Kidney capillary endothelial cell (primary cell): ENCODE measurements at places on chromosomes 7 and 10.
A peak's percentile ranks its signal among the peaks of the same experiment; 100 is the strongest.

DNA sequence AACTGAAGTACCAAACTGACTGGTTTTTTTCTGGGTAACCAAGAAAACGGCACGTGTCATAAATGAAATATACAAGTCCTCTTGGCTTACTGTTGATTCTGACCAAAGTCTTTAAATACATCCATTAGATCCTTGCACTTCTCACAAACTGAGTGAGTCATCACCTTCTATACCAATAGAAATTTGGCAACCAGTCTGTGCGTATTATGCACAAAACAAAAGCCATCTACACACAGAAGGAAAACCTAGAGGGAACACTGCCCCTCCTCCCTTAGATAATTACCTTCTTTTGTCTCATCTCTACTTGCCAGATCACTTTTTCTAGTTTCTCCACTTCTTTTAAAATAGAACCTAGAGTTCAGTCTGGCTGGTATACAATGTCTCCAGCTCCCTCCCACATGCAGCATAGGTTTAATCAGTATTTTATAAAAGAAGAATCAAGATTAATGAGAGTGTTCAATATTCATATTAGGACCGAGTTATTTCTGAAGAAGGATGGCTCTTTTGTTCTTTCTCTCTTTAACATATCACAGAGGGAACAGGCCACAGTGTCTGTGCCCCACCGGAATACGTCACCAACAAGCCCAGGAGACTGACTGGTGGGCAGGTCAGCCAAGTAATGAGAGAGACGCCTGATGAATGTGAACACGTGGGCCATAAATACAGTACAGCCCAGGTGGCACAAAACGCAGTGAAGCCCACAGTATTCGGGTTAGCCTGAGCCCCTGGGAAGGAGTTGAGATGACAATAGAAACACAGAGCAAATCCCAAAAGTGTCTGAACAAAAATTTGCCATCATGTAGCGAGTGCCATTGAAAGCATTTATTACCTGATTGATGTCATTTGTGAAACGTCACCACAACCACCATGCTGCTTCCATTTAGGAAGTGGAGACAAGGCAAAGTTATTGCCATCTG lies 91.3 kb downstream of the KIAA1549 start:
- DNase-seq: no peak

- DNase-seq: no peak
Observed at GRCh38 chr10:77027576-77027975, 610.0 kb downstream of the KCNMA1 start.

GRCh38 chr10:100779329-100779728 lies 33.9 kb downstream of the PAX2 start:
- DNase-seq: no peak

DNA sequence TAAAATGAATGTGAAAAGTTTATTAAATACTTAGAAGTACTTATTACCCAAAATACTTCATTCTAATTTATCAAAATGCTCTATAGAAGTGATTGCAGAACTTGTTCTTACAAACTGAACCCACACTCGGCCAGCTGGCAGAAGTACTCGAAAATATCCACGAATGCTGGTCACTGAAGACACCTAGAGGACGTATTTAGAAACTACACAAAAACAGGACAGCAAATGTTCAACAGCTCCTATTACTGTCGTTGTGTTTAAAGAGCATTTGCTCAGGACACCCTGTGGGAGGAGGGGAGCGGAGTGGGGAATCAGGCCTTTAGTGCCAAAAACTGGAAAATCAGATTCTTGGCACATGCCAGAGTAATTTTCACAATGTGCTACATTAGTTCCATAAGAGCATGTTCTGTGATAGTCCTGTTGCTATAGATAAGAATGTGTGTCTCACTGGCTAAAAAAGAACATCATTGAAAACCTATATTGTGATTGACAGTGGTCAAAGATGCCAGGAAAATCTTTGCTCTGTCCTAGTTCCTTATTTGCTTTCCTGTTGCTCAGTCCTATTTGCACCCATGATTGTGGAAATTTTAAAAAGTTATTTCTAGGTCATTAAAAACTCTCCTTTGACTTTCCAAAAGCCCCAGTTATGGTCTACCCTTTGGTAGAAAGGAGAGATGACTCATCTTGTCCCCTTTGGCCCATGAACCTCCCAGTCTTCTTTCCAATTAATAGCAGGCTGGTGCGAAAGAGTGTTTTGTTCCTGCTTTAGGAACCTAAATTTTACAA lies 49.0 kb upstream of the NRBF2 start:
- DNase-seq: peak; percentile 50

- no peak for DNase-seq
Observed at GRCh38 chr7:45181991-45182855, 24.6 kb downstream of the RAMP3 start.

- DNase-seq: no peak
Observed at GRCh38 chr10:77637532-77638320, at the start of gene KCNMA1. TSS of gene KCNMA1 (minus strand) at chr10:77637808.

GRCh38 chr10:126439942-126440341 lies 51.7 kb upstream of the ADAM12 start:
- no peak for DNase-seq

- no peak for DNase-seq
Observed at GRCh38 chr7:121510858-121511482, 114.9 kb upstream of the FAM3C start.

GRCh38 chr10:61170594-61170993 lies 226.6 kb upstream of the RHOBTB1 start:
- DNase-seq: no peak

DNA sequence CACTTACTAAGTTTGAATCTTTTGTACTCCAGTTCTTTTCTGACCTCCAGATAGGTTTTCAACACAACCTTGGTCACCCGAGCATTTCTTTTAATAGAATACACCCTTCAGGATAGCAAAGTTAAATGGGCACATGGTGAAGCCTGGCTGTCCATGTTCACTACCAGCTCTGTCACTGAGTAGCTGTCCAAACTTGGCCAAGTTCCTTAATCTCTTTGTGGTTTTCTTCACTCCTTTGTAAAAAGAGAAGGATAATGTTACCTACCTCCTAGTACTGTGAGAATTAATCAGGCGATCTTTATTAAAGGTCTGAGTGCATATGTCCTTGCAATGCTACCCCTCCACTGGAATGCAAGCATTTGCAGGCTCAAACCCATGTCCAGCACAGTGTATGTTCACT lies 128.1 kb upstream of the PTPRZ1 start:
- DNase-seq: no peak

DNA sequence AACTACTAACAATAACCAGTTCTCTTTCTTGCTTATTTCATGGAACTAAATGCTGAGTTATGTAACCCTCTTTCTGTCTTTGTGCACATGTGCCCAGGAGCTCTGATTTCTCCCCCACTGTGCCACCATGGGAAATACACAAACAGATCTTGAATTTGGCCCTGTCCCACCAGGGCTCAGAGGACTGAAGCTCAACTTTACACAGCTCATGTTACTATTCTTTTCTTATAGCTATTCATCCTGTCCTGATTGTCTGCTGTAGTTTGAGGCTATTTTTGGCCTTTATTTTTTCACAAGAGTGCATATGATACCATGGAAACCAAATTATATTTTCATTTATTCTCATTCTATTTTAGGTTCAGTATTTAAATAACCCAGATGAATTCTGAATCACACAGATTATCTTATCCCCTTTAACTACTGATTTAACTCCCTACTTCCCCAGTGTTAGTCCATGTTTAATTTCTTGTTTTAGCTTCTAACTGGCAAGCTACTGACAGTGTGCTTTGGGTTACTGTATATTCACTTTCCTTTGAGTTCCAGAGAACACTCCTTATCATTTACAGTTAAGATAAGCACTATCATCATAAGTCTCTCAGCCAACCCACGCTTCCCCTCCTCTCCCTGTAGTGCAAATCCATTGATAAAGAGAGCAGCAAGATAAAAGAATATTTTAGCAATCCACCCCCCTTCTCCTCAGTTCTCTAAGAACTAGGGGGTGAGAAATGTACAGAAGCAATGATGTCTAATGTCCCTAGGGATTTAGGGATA lies 71.8 kb upstream of the GSDME start:
- no peak for DNase-seq

DNA sequence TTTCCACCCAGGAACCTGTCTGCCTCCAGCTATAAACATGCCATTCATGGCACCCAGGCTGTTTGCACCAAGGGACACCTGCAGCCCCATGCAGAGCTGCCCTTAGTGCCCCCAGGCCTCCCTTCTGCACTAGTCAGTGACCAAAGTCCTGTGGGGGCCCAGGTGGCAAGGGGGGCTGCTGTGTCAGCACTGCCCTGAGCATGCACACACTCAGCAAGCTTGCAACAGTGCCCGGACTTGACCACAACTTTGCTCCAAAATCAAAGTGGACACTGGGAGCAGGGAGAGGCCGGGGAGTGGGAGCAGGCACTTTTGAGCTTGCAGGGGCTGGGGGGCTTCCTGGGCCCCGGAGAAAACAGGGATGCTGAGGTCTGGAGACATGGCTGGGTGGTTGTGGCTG lies 192.9 kb upstream of the MBL2 start:
- DNase-seq: no peak

GRCh38 chr7:54260941-54261371 lies 281.2 kb upstream of the VSTM2A start:
- peak; percentile 91 for DNase-seq

DNA sequence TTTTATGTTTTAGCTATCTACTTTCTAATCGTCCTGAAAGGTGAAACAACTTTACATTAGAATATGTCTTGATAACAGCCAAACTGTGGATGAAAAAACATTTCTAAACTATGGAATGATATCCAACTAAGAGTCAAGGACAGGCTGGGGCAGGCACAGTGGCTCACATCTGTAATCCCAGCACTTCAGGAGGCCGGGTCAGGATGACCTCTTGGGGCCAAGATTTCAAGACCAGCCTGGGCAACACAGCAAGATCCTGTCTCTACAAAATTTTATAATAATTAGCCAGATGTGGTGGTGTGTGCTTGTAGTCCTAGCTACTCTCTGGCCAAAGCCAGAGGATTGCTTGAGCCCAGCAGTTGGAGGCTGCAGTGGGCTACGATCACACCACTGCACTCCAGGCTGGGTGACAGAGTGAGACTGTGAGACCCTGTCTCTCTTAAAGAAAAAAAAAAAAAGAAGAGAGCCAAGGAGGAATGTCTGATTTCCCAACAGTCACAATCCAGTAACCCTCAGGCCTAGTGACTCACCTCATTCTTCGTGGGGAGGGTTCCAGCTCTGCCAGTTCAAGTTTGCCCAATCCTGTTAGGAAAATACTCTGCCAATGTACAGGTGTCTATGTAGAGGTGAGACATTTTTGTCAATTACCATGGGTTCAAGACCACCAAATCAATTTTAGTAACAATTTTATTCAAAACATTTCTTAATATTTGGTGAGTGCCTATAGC lies 14.6 kb upstream of the FZD1 start:
- DNase-seq: no peak

GRCh38 chr7:537911-538634 lies 18.4 kb upstream of the PDGFA start:
- DNase-seq: peak; percentile 92

- DNase-seq: no peak
Observed at GRCh38 chr10:11275651-11276050, 258.0 kb downstream of the CELF2 start.

- DNase-seq: no peak
Observed at GRCh38 chr10:56181607-56182006, 179.5 kb downstream of the ZWINT start.

DNA sequence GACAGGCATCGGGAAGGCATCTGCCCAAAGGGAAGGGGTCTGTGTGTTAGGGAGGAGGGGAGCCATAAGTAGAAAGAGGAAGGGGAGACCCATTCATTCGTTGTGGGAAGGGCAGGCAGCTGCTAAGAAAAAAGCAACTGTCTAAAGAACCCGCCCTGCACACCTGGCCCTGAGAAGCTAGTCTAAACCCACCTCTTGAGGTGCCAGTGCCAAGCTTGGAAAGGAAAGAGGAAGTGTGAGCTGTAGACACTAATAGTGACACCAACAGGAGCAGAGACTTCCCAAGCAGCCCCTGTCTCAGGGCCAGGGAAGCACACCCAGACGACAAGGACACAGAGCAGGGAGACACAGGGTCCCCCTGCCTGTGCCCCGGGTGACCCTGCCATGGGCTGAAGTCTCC lies 40.8 kb upstream of the PRSS58 start:
- DNase-seq: no peak

GRCh38 chr7:128267595-128267924 lies 26.5 kb downstream of the LEP start:
- DNase-seq: no peak

- DNase-seq: no peak
Observed at GRCh38 chr7:124643311-124643811, 122.2 kb downstream of the GPR37 start.

DNA sequence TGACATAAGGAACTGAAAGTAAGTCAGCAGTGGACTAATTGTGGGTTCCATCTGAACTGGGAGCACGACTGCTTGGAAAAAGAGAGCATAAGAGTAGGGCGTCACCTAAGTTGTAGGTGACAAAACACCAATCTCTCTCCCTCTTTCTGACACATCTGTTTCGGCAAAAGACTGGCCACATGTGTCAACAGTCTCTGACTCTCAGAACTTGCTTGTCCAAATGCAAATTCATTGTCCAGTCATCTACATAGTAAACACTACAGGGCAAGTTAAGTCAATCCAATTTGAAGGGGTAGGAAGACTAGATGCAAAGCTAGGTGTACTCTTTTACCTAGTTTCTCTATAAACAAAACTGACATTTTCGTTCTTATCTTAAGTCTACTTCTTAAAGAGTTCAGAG lies 87.7 kb downstream of the ZNF438 start:
- DNase-seq: no peak

- no peak for DNase-seq
Observed at GRCh38 chr10:127911218-127911866, 4.4 kb downstream of the PTPRE start.

GRCh38 chr7:26535483-26536007 lies 243.9 kb downstream of the SNX10 start:
- no peak for DNase-seq

DNA sequence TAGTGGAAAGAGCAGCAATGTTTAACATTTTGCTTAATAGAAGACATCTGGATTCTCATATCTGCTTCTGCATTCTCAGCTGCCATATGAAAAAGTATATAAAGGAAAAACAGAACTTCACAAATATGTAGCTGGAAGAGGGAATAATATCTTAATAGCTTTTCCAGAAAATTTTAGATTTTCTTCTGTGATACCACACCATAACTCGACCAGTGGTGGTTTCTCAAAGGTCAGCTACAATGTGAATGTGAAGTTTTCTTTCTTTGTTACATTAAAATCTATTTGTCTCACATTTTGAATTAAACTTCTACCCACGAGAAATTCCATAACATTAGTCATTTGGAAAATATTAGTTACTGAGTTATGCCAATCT lies 339.8 kb downstream of the PARD3 start:
- DNase-seq: no peak

GRCh38 chr7:34091321-34091917 lies 186.1 kb downstream of the BMPER start:
- DNase-seq: peak; percentile 36

- DNase-seq: no peak
Observed at GRCh38 chr7:105367458-105367857, 21.3 kb downstream of the SRPK2 start.

DNA sequence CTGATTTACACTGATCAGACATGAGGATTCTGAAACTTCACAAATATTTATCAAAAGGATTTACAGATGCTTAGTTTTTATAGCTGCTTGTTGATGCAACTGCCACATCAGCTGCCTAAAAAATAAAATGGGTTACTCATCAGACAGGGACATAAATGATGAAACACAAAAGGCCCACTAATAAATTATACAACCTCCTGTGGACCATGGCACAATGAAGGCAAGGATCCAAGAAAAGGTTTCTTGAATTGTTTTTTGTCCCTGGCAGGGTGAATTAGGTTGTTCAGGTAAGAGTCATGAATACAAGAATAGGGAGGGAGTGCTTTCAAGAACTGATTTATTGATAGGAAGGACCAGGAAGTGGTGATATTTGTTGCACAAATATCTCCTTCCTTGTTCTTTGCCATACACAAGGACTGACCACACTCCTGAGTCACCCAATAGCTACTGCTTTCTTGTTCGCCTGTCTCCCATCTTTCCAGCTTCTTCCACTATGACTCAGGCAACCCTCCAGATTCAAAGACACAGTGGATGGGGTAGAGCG lies 234.5 kb downstream of the AHR start:
- DNase-seq: peak; percentile 42
